Endothelial cell (in vitro differentiated cells): ENCODE measurements at places on chromosomes 6 and 20.

- DNase-seq: no peak
Measured at GRCh38 chr6:140018588-140018987, 644.1 kb upstream of the CITED2 start.

DNA sequence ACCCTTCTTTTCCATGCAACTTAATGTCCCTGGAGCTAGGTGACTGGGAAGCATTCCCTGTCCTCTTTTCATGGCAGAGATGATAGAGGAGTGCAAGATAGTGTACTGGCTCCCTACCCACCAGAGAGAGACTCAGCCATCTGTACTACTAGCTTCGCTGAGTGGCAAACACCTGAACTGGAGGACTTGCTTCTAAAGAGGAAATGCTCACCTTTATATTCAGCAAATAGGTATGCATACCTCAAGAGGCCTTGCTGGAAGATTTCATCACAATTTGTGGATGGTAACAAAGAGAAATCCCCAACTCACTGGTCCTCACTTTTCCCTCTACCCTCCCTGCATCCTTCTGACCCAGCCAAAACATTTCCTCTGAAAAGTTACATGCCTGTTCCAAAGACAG is 124.1 kb downstream of the FOXA2 start:
- DNase-seq: no peak

GRCh38 chr6:114032721-114033120 is 61.8 kb upstream of the HDAC2 start:
- no peak for DNase-seq

- DNase-seq: no peak
Measured at GRCh38 chr20:40104959-40105358, 584.1 kb downstream of the MAFB start.

DNA sequence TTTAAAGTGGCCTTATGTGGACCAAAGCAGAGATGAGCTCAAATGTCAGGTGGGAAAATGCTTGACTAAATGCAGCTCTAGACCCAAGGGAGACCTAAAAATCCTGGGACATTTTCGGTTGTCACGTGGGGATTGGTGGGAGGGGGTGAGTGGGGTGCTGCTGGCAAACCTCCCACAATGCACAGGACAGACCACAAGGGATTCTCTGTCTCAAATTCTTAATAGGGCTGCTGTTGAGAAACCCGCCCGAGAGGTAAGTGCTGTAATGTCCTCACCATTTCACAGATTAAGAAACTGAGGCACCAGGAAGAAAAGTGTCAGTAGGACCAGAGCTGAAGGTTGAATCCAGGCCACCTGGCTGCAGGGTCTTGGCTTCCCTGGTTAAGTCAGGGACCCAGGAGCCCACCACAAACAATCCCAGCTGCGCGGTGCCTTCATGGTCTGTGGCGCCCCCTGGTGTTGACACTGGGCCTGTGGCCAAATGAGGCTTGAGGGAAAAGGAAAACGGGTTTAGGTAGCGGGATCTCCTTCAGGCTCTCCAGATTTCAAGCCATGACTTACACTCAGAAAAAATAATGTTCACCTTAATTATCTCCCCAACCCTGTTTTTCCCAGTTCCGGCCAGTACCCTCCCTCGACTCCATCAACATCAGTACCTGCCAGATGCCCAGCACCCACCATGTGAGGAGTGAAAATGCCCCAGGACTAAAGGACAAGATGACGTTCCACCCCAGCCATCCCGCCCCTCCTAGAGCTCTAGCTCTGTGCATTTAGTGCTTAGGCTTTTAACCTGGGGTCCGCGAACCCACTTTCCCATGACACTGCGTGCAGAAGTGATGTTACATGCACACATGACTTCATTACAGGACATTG is 7.2 kb downstream of the HLA-G start:
- peak; percentile 64 for DNase-seq

DNA sequence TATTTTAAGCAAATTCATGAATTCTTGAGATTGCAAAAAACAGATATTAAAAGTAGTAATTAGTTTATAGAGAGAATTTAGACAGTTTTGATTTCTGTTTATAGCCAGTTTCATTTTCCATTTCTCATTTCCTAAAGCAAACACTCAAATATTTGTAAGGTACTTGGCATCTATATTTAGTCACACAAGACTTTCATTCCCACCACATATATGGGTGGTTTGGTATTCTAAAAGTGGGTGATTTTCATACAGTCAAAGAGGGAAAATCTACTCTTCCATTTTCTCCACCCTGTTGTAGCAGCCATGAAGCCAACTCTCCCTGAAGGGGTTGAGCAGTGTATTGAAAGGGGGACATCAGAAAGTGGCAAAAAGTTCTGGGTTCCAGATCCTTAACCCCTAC is 181.1 kb upstream of the SUPT3H start:
- no peak for DNase-seq

DNA sequence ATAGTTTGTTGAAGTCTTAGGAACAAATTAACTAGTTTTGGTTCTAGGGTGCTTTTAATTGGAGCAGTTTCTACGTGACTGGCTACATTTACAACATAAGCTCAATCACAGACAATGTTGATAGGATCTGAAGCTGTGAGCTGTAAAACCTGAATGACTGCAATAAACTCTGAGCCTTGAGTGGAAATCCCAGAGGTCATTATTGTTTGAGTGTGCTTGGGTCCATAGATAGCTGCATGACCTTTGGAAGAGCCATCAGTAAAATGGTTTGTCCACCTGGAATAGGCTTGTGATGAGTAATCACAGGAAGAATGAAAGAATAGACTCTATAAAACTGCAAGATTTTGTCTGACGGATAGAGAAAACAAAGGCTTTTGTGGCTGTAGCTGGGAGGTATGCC is 26.7 kb downstream of the HLA-DRB1 start:
- no peak for DNase-seq

- no peak for DNase-seq
Measured at GRCh38 chr6:168791917-168792316, 350.9 kb downstream of the SMOC2 start.

DNA sequence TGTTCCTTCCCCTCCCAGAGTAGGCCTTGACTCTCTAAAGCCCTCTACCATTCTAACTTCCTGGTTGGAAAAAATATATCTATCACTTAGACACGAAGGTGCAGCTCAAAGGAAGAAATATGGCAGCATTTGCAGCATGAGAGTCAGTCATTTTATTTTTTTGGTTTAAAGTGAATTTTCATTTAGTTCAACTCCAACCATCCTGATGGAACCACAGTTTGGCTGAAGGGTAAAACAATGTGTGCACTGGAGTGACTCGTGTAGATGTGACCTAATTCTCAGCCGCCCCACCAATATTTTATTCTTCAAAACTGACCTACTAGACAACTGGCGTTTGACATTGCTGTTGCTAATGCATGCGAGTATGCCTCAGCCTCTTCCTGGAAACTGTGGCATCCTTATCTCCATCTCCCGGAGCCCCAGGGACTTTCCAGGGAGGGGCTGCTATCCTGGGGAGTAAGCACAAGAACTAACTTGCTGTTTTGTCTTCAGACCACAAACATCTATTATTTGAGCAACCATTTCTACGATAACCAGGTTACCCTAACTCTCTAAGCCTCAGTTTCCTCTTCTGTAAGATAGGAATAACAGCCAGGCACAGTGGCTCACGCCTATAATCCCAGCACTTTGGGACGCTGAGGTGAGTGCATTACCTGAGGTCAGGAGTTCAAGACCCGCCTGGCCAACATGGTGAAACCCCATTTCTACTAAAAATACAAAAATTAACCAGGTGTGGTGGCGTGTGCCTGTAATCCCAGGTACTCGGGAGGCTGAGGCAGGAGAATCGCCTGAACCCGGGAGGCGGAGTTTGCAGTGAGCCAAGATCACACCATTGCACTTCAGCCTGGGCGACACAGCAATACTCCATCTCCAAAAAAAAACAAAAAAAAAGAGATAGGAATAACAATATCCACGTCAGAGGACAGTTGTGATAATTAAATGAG is 148.7 kb upstream of the JARID2 start:
- no peak for DNase-seq

- DNase-seq: no peak
Measured at GRCh38 chr20:19631410-19631809, 126.6 kb upstream of the RIN2 start.

GRCh38 chr6:47428288-47428687 is 49.3 kb upstream of the CD2AP start:
- DNase-seq: no peak
